CD4-positive, alpha-beta T cell treated with Interleukin-15 for 4 hours (primary cell): ENCODE measurements at places on chromosomes 7 and 10.

GRCh38 chr7:157520249-157520648 is 183.4 kb downstream of the DNAJB6 start:
- no peak for DNase-seq

GRCh38 chr7:151382079-151382885 is 27.6 kb downstream of the WDR86 start:
- DNase-seq, result no peak

- DNase-seq, result no peak
Observed at GRCh38 chr10:61157182-61157581, 213.2 kb upstream of the RHOBTB1 start.

DNA sequence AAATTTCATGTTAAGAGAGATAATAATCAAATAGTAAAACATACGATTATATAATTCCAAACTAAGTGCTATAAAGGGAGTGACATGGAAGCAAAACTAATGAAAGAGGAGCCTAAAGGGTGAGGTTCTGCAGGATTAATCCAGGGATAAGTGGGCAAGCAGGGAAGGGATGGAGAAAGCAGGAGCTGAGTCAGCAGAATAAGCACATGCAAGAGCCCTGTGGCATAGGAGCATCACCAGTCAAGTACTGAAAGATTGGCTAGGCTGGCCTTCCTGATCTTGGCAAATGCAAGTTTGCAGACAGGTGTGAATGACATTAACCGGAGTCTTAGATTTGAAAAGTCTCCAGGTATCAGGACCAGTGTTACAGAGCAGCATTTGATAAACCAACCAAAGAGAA is 336.4 kb downstream of the ELMO1 start:
- no peak for DNase-seq
